ENCODE measurements at places on chromosomes 7 and 10. TPM values are rescaled to one million over a fixed set of nuclear protein-coding genes. Genes with fewer than 3 reads are reported as not detected.

DNA sequence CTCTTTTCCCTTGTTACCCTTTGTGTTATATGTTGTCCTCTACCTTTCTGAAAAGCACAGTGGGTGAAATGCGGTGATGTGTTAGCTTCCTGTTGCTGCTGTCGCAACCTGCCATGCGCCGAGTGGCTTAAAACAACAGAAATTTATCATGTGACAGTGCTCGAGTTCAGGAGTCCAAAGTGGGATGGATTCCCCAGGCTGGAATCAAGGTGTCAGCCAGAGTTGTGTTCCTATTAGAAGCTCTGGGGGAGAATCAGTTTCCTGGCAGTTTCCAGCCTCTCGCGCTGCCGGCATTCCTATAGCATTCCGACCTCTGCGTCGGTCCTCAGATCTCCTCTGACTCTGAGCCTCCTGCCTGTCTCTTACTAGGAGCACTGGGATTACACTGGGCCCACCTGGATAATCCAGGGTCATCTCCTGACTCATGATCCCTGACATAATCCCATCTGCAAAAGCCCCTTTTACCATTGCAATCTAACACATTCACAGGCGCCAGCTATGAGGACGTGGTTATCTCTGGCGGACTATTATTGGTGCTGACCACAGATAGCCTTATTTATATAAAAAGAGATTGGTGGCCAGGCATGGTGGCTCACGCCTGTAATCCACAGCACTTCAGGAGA is 207.5 kb downstream of the CUX1 start:
- no peak overlapping the region for H3K4me3 ChIP-seq
- no peaks in the 10 kb centered on the region for H3K27me3 ChIP-seq
- peak; percentile 38 for DNase-seq

The ADRA2A gene
- total RNA-seq, result 11.5 TPM

The SLC4A2 gene
- total RNA-seq, result 128 TPM

- peak; percentile 28 for DNase-seq
- no peak overlapping the region for H3K27ac ChIP-seq
- H3K4me3 ChIP-seq, result no peak overlapping the region
- H3K4me1 ChIP-seq, result no peaks in the 10 kb centered on the region
- H3K36me3 ChIP-seq, result no peaks in the 10 kb centered on the region
Observed at GRCh38 chr10:79336276-79336675, 11.0 kb upstream of the PPIF start.

DNA sequence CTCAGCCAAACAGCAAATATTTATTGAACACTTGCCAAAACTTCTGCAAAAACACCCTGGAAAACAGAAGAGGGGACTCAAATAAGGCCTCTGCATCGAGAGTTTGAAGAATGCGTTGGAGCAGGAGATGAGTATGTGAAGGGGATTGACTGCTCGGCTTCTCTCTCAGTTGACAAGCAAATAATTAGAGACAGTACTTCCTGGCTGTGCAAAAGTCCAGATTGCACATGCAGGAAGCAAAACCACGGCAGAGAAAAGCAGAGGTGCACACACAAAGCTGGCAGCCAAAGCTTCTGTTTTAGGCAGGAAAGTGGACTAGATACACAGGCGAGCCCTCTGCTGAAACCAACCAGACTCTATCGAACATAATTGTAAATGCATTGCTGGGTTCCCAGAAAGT is 343.6 kb upstream of the MGMT start:
- H3K4me1 ChIP-seq, result no peaks in the 10 kb centered on the region
- DNase-seq, result no peak
- H3K36me3 ChIP-seq, result no peaks in the 10 kb centered on the region
- H3K4me3 ChIP-seq, result no peak overlapping the region

The CLDN12 gene
- 29.0 TPM for total RNA-seq

DNA sequence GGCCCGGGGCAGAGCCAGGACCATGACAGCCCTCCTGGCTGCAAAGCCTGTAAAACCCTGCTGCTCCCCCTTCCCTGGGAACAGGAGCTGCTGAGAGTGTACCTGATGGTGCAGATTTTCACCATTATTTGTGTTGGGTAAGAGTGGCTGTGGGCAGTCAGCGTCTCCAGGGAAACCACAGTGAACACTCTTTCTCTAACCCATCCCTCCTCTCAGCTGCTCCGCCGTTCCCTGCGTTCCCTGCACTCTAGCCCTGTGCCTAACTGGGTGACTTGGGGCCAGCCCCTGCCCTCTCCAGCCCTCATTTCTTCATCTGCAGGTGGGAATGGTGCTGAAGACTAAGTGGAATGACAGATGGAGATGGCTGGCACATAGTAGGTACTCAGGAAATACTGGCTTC is 75.9 kb upstream of the PCBD1 start:
- no peak overlapping the region for H3K4me3 ChIP-seq
- no peaks in the 10 kb centered on the region for H3K4me1 ChIP-seq
- H3K27me3 ChIP-seq, result no peaks in the 10 kb centered on the region
- H3K36me3 ChIP-seq, result no peaks in the 10 kb centered on the region
- DNase-seq, result peak; percentile 52

The FEZF1 gene
- not detected for total RNA-seq

The GIMAP4 gene
- 37.9 TPM for total RNA-seq

The TFEC gene
- total RNA-seq, result 12.4 TPM

DNA sequence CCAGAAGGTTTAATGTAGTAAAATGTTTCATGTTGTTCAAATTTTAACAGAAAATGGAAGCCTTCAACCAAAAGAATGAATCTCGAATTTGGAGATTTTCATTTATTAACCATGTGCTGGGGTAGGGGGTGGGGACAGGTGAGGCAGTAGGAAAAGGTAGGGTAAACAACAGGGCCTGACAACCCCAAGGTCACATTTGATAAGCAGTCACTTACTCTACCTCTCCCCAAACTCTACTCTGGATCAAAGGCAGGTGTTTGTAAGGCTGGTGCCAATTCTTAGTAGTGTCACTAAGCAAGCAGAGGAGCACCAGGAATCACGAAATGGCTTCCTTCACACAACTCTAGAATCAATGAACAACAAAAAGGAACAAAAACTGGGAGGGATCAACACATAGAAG is 138.0 kb downstream of the ZFAND4 start:
- no peak for DNase-seq
- H3K4me3 ChIP-seq, result no peak overlapping the region

The CTAGE4 gene
- total RNA-seq, result not detected

The SFRP5 gene
- 1.4 TPM for total RNA-seq

DNA sequence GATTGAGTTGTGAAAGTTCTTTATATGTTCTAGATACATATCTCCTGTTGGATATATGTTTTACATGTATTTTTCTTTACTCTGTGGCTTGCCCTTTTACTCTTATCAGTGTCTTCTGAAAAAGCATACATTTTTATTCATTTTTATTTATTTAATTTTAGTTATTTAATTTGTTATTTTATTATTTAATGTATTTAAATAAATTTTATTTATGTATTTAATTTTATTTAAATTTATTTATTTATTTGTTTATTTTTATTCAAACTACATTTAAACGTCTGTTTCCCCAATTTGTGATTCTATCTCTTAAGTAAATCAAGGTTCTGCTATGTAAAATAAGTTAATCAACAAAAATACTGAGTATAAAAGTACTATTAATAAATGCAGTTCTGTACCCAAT is 279.1 kb upstream of the AKR1E2 start:
- DNase-seq, result no peak
- H3K4me3 ChIP-seq, result no peak overlapping the region
- H3K27ac ChIP-seq, result no peak overlapping the region
- H3K36me3 ChIP-seq, result no peaks in the 10 kb centered on the region
- no peaks in the 10 kb centered on the region for H3K4me1 ChIP-seq
- no peaks in the 10 kb centered on the region for H3K27me3 ChIP-seq

The LRMDA gene
- 17.9 TPM for total RNA-seq

The MBL2 gene
- not detected for total RNA-seq

DNA sequence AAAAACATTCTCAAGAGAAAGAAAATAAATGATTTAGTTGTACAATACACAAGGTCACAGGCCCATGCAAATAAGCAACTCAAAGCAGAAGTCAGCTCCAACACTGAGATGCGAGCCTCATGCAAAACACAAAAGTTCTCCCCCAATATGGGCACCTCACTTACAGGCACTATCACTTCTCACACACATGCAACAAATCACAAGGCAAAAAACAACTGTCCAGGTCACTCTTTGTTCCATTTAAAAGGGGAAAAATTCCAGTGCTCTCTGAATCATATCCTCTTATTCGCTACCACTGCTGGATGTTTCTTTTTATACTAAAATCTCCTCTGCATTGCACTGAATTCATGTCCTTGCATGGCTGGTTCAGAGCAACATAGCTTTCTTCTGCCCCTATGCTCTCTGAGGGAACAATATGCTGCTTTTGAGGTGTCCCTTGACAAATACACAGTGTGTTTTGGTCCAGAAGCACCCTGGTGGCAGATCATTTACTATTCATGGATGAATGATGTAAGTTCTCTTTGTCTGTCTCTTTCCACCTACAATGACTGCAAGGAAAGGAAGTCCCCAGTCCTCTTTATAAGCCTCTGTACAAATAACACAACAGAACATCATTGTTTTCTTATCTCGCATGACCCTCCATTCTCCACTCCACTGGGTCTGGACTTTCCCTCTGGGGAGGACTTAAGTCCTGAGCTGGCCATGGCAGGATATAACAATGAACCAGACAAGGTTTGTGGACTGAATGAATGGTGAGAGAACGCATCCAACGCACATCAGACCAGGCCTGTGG is 85.4 kb upstream of the GSDME start:
- DNase-seq, result no peak
- H3K4me1 ChIP-seq, result no peaks in the 10 kb centered on the region
- H3K4me3 ChIP-seq, result no peak overlapping the region
- H3K27ac ChIP-seq, result no peak overlapping the region

The SLC26A3 gene
- not detected for total RNA-seq

GRCh38 chr10:109992485-109992884 is 15.3 kb upstream of the ADD3 start:
- no peaks in the 10 kb centered on the region for H3K4me1 ChIP-seq
- no peak overlapping the region for H3K4me3 ChIP-seq
- H3K36me3 ChIP-seq, result no peaks in the 10 kb centered on the region
- no peak for DNase-seq
- H3K27ac ChIP-seq, result no peak overlapping the region

DNA sequence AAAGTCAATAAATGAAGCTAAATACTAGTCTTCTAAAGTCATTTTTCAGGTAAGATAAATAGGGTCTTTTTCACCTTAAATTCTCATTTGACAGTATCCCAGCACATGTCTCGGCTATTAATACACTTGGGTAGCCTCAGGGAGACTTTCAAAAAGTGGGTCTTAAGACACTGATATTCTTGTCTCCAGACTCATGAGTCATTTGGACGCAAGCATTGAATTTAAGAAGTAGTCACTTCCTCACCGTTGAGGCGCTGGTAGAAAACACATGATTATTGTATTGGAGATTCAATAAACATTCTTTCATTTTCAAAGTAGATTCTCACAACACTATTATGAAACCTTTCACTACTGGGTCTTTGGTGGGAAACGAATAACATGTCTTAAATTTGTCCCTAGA is 108.9 kb upstream of the SP8 start:
- no peaks in the 10 kb centered on the region for H3K27me3 ChIP-seq
- no peak overlapping the region for H3K27ac ChIP-seq

DNA sequence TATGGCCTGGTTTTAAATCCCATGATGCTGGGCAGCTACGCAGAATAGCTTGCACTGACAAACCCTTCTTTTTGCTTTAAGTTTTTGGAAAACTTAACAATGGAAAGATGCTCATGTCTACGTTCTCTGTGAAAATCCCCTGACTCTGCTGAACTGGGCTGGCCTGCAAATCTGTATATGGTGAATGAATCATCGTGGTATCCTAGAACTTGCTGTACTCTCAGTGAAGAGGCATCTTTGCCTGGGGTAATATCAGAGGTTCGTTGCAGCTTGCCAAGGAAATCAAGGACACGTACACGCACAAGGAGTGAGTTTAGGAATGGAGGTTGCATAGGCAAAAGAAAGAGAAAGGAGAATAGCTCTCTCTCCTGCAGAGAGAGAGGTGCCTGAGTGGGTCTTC is 382.0 kb upstream of the ADARB2 start:
- no peaks in the 10 kb centered on the region for H3K27me3 ChIP-seq
- no peak for DNase-seq
- H3K4me1 ChIP-seq, result no peaks in the 10 kb centered on the region

GRCh38 chr10:7810443-7810842 is 7.9 kb upstream of the TAF3 start:
- no peaks in the 10 kb centered on the region for H3K27me3 ChIP-seq
- H3K4me1 ChIP-seq, result no peaks in the 10 kb centered on the region
- no peaks in the 10 kb centered on the region for H3K36me3 ChIP-seq
- H3K4me3 ChIP-seq, result no peak overlapping the region
- no peak overlapping the region for H3K27ac ChIP-seq

The ATRNL1 gene
- 27.5 TPM for total RNA-seq

- H3K27me3 ChIP-seq, result no peaks in the 10 kb centered on the region
- no peak overlapping the region for H3K4me3 ChIP-seq
- no peaks in the 10 kb centered on the region for H3K4me1 ChIP-seq
Observed at GRCh38 chr7:93530701-93531100, 43.8 kb downstream of the CALCR start.

DNA sequence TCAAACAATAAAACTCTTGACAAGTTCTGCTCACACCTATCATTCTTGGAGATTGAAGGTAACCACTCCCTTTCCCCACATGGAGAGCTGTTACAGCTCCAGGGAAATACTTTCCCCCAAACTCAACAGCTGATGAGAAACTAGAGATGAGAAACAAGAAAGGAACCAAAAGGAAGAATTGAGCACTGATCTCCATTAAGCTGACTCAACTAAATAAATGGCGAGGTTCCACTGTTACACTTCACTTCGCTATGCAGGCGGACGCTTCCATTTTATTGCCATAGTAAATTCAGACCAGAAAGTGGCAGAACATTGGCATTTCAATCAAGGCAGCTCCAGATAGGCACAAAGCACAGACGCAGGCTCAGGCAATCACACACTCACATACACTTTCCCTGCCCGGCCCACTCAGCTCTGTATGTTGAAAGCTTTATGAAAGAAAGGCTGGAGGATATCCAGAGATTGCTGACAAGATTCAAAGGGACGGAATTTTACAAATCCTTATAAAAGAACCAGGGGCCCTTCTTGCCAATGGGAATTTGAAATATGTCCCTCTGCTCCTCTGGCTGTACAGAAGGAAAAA is 11.5 kb upstream of the YAE1 start:
- H3K27me3 ChIP-seq, result no peaks in the 10 kb centered on the region
- no peak overlapping the region for H3K4me3 ChIP-seq
- H3K4me1 ChIP-seq, result no peaks in the 10 kb centered on the region
- no peak for DNase-seq

- peaks cover 23% of the 10 kb centered on the region for H3K4me1 ChIP-seq
- DNase-seq, result peak; percentile 72
- no peaks in the 10 kb centered on the region for H3K27me3 ChIP-seq
- H3K36me3 ChIP-seq, result no peaks in the 10 kb centered on the region
- H3K27ac ChIP-seq, result peak overlapping the region; percentile 97
- H3K4me3 ChIP-seq, result no peak overlapping the region
Observed at GRCh38 chr7:137992550-137993394, 9.1 kb downstream of the CREB3L2 start.

The HNRNPA2B1 gene
- total RNA-seq, result 332 TPM

The HOXA5 gene
- total RNA-seq, result 11.8 TPM

The TFPI2 gene
- total RNA-seq, result 5.9 TPM

The PAX4 gene
- total RNA-seq, result not detected

GRCh38 chr10:51074238-51075028 is at the start of gene PRKG1:
Gene PRKG1 (plus strand): TSS chr10:51074487.
- no peaks in the 10 kb centered on the region for H3K36me3 ChIP-seq
- H3K4me1 ChIP-seq, result no peaks in the 10 kb centered on the region
- peak within 1 kb of the TSS; percentile 89 for H3K27ac ChIP-seq
- peak; percentile 93 for DNase-seq
- H3K27me3 ChIP-seq, result no peaks in the 10 kb centered on the region

The TRPV6 gene
- total RNA-seq, result 0.33 TPM

The MGAM2 gene
- total RNA-seq, result 0.65 TPM

- no peak for DNase-seq
- H3K4me3 ChIP-seq, result no peak overlapping the region
- H3K27ac ChIP-seq, result no peak overlapping the region
- H3K4me1 ChIP-seq, result no peaks in the 10 kb centered on the region
Observed at GRCh38 chr7:49324707-49325106, 400.4 kb downstream of the CDC14C start.

The ITPRID1 gene
- total RNA-seq, result 0.09 TPM

The SMKR1 gene
- total RNA-seq, result not detected

Measured in aorta (tissue), 5 donors.